ENCODE measurements at places on chromosomes 13 and 19.

DNA sequence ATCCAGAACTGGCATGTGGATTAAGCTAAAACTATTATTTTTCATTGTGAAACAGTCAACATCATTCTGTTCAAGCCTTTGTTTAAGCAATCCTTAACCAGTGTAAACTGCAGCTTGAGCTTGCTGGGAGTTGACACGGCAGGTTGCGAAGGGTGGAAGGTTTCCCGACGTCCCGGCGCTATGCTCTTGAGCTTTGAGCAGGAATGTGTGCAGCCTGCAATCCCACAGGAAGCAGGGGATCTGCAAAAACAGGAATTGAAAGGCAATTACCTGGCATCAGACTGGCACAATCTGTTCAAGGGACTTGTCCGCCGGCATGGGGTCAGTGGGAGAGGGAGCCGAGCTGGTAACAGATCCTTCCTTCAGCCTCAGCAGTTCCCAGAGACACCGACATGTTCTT lies 586.7 kb upstream of the SGCG start:
- no peak for DNase-seq

DNA sequence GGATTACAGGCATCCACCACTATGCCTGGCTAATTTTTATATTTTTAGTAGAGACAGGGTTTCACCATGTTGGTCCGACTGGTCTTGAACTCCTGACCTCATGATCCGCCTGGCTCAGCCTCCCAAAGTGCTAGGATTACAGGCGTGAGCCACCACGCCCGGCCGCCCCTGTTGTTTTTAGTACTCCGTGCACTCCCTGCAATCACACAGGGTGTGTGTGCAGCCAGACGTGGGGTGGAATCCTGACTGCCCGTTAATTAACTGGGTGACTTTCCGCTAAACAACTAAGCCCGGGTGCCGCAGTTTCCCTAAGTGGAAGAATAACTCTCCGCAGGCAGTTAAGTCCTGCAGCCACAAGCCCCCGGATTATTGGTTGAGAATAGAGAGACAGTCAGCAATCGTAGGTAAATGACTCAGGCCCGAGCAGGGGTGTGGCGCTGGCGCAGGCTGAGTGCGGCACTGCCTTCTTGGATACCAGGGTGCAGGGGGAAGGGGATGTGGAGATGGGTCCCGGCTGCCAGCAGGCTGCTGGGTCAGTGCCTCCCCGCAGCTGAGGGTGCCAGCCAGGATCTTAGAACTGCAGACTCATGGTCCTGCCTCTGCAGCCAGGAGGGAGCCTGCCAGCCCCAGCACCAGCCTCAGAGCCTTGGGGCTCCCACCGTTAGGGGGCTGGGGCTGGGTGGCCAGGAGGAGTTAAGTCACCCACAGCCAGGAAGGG lies 6.1 kb upstream of the FXYD3 start:
- DNase-seq: no peak

- DNase-seq: no peak
Observed at GRCh38 chr13:99281811-99282263, 23.7 kb upstream of the GPR18 start.

GRCh38 chr13:32745509-32745908 lies 159.3 kb downstream of the PDS5B start:
- no peak for DNase-seq

DNA sequence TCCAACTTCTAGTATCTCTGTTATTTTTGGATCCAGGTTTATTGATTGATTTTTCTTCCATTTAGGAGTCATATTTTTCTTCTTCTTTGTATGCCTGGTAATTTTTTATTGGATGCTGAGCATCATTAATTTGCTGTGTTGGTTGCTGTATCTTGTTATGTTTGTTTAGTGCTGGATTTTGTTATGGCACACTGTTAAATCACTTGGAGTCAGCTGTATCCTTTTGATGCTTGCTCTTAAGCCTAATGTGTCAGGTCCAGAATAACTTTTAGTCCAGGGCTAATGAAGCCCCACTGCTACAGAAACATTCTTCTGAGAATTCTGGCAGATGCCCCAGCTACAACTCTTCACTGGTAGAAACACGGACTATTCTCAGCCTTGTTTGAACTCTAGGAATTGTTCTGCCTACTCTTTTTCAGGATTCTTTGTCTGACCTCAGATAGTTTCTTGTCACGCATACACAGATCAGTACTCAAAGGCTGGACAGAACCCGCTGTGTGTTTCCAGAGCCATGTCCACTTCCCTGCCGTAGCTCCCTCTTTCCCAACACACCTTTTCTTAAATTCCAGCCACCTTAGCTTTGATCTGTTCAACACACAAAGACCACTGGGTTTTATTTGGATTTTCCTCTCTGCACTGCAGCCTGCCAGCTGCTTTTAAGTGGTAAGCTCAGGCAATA lies 137.1 kb upstream of the WASF3 start:
- DNase-seq: no peak

DNA sequence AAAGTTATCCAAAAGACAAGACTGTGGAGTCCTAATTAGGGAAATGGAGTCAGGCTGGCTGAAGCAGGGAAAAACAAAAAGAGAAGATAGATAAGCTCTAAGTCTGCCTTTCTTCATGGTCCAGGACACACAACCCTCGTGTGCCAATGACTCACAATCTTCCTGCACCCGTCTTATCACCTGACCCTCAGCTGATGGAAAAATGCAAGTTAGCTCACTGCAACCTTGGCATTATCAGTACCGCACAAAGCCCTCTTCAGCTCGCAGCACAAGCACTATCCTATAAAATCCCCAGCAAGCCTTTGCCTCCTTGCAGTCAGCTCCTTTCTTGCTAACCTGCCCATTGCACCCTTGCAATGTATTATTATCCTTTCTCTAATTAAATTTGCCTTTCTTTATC lies 4.3 kb downstream of the OR7A5 start:
- no peak for DNase-seq

- no peak for DNase-seq
Observed at GRCh38 chr19:6828306-6828697, 55.8 kb downstream of the VAV1 start.

DNA sequence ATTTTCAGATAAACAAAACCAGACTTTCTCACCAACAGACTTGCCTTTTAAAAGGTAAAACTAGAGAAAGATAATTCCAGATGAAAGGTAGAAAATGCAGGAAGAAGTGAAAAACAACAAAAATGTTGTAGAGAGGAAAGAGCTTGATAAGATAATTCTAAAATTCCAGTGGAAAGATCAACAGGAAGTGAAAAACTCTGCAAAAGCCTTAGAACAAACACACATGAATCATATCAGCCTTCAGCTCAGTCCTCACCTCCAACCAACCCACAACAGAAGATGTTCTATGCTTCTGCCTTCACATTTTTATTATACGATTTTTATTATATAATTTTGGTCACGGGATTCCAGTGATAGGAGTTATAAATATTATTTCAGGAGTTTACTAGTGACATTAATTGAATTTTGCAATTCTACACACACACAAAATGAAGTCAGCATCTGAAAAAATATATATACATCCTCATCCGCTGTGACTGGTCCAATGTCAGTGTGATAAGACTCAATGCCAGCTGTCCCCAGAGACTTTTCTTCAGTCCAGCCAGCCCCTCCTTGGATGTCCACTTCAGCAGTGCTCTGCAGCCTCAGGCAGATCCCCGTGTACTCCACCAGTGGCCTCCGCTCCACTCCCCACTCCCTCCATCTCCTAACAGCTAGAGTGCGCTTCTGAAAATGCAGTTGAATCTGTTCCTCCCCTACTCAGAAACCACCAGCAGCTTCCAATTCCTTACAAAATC lies 57.9 kb downstream of the GADD45B start:
- DNase-seq: no peak

- no peak for DNase-seq
Observed at GRCh38 chr19:48044561-48044960, 682 bp upstream of the CABP5 start.

DNA sequence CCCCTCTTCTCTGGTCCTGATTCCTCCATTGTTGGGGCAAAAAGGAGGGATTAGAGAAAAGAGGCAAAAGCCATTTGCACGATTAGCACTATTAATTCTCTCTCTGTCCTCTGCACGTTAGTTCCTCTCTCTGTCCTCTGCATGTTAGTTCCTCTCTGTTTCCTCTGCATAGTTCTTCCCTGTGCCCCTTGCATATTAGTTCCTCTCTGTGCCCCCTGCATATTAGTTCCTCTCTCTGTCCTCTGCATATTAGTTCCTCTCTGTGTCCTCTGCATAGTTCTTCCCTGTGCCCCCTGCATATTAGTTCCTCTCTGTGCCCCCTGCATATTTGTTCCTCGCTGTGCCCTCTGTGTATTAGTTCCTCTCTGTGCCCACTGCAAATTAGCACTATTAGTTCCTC lies 847.2 kb upstream of the GPC6 start:
- no peak for DNase-seq

GRCh38 chr13:35630551-35631275 lies 154.2 kb upstream of the MAB21L1 start:
- DNase-seq: peak; percentile 52

GRCh38 chr19:367561-367960 lies 23.0 kb upstream of the MIER2 start:
- DNase-seq: no peak

DNA sequence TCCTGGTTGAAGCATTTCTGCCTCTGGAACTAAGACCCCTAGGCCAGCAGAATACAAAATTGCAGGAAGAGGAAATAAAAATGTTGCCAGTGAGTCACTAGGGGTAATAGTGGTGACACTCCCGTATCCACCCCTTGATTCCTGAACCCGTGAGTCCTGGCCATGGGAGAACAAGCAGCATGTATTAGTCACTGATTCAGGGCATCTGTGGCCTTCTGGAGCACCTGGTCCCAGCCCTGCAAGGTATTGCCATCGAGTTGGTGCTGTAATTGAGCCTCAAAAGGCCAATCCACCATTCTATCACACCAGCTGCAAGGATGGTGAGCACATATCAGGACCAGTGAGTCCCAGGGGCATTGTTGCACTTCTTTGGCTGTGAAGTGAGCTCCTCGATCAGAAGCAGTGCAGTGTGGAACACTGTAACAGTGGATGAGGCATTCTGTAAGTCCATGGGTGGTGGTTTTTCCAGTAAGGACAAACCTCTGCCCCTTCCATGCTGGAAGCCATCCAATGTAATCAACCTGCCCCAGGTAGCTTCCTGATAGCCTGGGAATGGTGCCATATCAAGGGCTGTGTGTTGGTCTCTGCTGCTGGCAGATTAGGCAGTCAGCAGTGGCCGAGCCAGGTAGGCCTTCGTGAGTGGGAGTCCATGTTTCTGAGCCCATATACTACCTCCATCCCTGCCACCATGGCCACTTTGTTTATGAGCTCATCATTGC lies 39.6 kb downstream of the C1QTNF9 start:
- DNase-seq: no peak

- DNase-seq: no peak
Observed at GRCh38 chr13:102774591-102775520, 1.3 kb upstream of the TEX30 start.

- DNase-seq: no peak
Observed at GRCh38 chr13:107299717-107300116, 731.8 kb upstream of the ARGLU1 start.

- DNase-seq: peak; percentile 54
Observed at GRCh38 chr19:34482380-34483250, 1.1 kb downstream of the WTIP start.

DNA sequence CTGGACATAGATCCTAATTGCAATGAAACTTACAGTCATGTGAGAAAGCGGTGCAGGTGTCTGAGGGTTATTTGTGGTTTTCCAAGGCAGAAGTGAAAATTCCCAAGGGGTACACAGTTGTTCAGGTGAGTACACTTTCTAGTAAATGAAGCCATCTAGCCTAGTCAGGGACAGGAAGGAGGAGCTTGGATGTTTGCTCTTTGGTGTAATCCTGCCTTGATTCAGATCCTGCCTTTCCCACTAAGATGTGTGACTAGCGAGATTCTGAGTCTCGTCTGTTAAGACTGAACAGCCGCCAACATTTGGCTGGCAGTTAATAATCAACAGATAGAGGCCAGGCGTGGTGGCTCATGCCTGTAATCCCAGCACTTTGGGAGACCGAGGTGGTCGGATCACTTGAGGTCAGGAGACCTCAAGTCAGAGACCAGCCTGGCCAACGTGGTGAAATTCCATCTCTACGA lies 2.5 kb downstream of the RPS9 start:
- DNase-seq: no peak

- DNase-seq: no peak
Observed at GRCh38 chr13:29573190-29573589, 22.3 kb downstream of the SLC7A1 start.

- no peak for DNase-seq
Observed at GRCh38 chr19:13600091-13600490, 93.8 kb upstream of the CACNA1A start.

- DNase-seq: no peak
Observed at GRCh38 chr19:45814851-45815480, at the start of gene RSPH6A. RSPH6A (minus strand) TSS chr19:45815308; CDS start chr19:45815176, 132 bp downstream.

DNA sequence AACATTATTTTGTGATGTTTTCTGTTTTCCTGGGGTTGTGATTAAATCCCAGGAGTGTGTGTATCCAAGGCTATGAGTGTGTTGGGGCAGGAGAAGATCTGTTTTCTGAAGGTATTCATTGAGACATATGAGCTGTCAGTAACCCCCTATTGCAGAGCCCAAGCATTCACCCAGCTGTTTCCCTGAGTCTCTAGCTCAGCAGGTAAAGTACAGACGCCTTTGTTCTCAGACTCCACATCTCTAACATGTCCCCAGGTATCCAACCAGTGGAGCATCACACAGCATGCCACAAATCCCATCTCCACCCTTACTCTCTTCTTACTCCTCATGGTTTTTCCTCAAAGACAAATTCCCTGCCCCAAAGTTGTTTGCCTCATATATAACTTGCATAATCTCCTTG lies 213.6 kb downstream of the PCDH20 start:
- no peak for DNase-seq

DNA sequence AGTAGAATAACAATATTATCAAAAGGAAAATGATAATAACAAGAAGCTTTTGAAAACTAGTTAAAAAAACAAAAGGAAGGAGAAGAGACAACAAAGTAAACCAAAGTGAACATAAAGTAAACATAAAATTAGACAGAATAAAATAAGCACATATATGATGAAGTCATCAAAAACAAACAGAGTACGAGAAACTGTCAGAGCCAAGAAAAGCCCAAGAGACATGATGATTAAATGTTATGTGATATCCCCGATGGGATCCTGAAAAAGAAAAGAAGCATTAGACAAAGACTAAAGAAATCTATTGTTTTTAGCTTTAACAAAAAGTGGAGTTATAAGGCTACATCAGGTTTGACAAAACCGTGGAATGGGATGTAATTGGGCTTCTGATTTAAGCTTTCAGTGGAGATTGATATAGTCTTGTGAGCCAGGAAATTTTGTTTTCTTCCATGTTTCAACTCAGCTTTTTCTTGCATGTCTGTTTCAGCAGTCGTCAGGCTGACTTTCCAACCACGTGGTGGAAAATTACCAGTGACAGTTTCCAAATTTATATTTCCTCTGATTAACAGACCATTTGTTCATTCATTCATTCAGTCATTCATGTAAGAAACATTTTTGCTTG lies 64.9 kb downstream of the KL start:
- no peak for DNase-seq

Measured in mesenchymal stem cell (in vitro differentiated cells and primary cell).